LNCaP clone FGC (cell line): ENCODE measurements at places on chromosomes 1 and 21.
A peak's percentile ranks its signal among the peaks of the same experiment; 100 is the strongest.

DNA sequence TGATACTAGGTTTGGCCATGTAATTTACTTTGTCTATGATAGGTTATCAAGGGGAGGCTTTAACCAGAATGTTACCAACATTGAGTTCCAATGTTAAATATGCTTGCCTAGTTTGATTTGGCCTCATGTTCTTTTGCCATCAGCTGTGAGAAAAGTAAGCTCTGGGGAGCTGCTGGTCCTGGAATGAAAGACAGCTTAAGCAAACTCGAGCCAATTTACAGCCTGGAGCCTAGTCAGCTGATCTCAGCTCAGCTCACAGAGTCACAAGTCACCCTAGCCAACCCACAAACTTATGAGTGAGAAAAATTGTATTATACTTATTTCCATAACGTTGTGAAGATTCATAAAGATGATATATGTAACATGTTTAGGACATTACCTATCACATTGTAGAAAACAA is 426.7 kb downstream of the RWDD3 start:
- no peak for DNase-seq

DNA sequence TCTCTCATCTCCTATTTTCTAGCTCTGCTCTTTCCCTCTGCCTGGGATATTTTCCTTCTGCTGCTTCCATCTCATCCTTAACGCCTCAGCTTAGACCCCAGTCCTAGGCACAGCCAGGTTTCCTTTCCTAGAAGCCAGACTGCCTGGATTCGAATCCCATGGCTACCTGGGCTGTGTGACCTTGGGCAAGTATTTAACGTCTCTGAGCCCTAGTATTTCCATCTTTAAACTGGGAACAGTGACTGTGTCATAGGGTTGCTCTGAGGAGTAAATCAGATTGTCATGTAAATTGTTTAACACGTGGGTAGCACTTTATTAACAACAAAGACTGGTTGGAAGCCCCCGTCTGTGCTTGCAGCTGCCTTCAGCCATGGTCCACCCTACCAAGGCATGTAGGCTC is 18.4 kb downstream of the DHRS3 start:
- no peak for DNase-seq

DNA sequence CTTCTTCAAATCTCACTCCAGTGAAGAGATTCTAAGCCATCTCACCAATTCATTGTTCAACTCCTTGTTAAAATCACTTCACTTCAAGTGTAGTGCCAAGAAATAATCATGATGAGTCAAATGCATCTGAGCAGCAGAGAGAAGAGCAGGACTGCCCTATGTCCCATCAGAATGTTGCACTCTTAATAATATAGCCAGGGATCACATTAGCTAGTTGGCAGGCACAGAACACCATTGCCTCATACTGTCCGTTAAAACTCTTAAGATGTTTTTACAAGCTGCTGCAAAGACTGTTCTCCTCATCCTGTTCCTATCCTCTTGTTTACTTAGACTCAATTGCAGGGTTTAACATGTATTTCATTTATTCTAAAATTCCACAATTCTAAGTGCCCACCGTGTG is 432.9 kb downstream of the PLPP3 start:
- DNase-seq, result peak; percentile 22

DNA sequence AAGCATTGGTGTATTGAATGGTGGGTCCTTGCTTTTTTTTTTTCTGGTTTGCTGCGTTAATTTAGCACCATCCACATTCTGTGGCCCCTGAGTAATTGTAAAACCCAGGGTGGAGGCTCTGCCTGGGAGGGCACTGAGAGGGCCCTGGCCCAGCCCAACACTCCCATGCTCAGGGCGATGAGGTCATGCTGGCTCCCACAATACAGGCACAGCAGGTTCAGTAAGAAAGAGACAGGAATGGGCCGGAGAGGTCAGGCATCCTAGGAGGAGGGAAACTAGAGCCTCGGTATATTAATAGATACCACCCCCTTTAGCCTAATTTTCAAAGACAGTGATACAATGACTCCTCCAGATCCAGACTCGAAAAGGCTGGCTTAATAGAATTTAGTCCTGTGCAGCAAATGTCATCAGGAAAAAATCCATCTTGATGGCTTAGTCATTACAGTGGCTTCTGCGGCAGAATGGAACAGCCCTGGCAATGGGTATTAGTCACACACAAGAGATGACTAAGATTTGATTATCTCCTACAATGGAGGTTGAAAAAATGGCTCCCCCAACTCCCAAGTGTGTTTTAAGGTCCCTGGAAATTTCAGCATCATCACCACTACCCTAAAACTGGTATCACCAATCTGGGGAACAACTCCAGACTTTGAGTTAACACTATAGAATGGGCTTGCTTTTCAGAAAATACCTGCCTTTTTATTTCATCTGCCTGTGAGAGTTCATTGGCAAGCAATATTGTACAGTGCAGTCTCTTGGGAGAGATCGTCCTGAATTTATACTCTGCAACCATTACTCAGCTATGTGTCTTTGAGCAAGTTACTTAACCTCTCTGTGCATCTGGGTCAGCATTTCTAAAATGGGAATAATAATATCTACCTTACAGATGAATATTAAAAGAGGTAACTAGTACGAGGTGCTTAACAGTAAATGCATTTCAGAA is 43.9 kb upstream of the LYST start:
- no peak for DNase-seq

- no peak for DNase-seq
These were observed 236.5 kb downstream of the TTLL7 start for GRCh38 chr1:83762416-83762815.

GRCh38 chr1:89274411-89274857 is 1.8 kb upstream of the GBP5 start:
- DNase-seq, result no peak

GRCh38 chr1:22755641-22756040 is 45.0 kb downstream of the EPHB2 start:
- no peak for DNase-seq

DNA sequence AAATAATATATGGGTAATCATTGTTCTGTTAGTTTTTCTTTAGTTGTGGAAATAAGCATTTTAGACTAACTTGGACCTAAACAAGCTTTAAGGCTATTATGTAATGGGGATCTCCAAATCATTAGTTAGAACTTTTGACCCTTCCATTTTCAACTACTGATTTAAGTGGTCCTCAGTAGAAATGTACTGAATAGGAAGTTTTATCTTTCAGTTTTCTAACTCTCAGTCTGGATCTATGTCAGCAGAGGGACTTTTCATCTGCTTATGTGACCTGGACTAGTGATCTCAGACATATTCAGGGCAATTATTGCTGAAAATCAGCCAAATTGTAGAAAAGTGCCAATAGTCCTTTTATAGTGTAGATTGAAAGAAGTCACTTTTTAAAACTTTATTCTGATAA is 56.0 kb downstream of the SASS6 start:
- no peak for DNase-seq

GRCh38 chr1:184914149-184914548 is 60.2 kb downstream of the NIBAN1 start:
- DNase-seq, result no peak

DNA sequence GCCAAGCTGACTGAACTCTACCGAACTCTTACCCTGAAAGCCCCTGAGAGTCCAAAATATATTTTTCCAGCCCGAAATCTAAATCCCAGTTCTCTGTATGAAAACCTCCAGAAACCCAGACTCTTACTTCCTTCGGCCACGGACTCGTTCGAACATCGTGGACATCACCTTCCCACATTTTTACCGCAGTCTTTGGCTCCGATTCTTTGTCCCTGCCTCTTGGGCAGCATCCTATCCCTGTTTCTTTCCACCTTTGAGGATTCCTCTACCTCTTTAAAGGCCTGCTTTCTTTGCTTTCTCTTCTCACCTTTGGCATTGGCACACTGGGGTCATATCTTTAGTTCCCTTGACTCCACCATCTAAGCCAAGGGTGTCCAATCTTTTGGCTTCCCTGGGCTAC is 932 bp upstream of the USP24 start:
- DNase-seq, result no peak

DNA sequence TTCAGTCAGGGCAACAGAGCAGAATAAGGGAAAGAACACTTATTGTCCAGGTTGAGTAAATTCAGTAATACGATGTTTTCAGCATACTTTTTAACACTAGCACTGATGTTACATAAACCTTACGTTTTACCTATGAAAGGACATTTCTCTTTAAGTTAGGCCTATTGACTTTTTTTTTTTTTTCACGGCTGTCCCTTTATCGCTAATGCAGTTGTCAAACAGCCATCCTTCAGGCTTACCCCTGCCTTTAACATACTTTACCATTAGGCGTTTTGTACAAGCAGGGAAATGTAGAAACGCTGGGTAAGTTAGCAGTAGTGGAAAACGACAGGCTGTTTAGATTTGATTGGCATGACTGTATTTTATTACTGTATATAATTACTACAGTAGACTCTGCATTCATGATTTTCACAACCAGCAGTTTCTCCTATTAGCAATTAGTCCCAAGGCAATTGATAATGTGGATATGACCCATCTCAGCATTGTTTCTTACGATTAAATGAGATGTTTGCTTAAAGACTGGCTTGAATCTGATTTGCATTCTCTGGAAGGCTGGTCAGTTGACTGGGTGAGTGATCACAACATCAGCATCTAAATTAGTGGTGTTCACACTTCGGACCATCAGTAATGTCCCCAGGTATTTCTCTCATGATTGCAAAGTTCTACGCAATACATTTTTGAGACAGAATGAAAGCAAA is 109.9 kb upstream of the LBR start:
- DNase-seq, result no peak

DNA sequence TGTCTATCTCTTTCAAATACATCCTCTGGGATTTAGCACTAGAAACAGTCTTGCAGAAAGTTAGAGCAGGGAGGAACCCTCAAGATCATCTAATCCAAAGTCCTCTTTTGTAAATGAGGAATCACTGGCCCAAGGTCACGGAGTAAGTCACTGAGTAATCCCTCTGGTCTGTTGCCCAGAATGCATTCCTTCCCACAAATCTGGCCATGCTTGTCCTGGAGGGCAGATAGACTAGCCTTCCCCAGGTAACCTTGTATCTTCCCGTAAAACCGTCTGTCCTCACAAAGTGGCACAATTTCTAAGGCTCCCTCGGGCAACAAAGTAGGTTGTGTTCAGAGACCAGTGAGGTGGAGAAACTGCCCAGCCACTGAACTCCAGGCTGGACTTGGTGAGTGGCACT is 46.2 kb downstream of the DDR2 start:
- peak; percentile 56 for DNase-seq

DNA sequence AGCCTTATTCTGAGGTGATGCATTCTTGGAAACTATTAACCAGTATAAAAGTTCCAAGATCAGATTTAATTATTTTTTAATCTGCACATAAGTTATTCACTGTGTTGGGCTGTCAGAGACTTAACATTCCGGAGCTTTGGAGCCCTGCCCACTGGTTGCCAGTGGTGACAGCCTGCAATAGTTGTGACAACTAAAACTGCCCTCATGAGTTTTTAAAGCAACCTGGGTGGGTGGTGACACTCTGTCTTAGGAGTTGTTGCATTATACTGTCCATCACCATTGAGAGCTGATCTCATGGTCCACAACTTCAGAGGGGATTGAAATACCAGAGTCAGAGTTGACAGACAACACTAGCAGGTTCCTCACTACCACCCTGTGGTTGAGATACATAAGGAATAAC is 653.9 kb upstream of the USP24 start:
- no peak for DNase-seq

DNA sequence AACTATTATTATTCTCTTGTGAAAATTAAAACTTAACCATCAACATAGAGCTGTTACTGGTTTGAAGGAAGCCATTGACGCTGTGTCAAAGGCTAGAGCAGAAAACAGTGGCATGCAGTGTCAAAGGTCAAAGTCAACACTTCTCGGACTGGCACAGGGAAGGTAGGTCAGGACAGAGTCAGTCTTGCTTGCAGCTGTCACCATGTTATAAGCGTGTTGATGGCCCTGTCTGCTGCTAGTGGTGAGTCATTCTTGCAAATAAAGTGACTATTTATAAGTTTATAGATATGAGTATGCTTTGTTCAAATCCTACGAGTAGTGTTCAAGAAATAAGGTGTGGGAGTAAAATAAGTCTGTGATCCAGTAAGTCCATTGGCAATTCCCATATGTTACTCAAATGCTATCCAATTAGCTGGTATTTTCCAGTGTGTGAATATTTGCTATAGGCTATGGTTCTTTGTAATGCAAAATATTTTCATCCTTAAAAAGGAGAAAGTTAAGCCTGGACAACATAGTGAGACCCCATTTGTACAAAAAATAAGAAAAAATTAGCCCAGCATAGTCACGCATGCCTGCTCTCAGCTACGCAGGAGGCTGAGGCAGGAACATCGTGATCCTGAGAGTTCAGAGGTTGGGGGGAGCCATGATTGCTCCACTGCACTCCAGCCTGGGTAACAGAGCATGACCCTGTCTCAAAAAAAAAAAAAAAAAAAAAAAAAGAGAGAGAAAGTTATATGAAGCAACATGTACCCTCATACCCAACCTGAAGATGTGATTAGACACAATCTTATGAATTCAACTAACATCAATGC is 26.3 kb upstream of the TINAGL1 start:
- no peak for DNase-seq

GRCh38 chr1:38073534-38074301 is 27.1 kb upstream of the POU3F1 start:
- DNase-seq, result no peak

- no peak for DNase-seq
These were observed 4.3 kb downstream of the ERRFI1 start for GRCh38 chr1:8021676-8022266.

GRCh38 chr1:110443451-110443850 is 7.5 kb upstream of the PROK1 start:
- DNase-seq, result no peak

DNA sequence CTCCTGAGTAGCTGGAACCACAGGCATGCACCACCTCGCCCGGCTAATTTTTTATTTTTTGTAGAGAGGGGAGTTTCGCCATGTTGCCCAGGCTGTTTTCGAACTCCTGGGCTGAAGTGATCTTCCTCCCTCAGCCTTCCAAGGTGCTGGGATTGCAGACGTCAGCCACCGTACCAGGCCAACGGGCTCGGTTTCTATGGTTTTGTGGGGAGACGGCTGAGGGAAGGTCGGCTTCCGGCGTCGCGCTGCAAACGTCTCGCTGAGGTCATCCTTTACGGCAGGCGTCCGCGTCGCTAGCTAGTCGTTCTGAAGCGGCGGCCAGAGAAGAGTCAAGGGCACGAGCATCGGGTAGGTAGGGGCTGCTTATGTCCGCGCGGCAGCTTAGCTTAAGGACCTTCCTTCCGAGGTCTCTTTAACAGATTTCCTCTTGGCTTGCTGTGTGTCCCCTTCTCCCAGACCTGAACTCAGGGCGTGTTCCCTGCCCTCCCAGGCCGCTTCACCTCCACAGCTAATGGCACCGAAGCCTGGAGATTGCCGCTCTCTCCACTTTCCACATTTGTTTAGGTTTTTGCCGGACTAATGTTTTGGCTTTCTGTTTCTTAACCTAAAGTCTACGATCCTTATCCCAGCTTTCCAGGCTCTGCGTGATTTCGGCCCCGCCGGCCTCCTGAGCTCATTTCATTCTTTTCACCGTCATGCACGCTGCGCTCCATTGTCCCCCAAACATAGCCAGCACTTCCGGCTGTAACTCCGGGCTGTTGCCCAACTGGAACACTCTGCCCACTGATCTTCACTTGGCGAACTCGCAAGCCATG is at the start of gene NDUFS5:
Gene NDUFS5, plus strand, starts transcription at position 300 of the 815 bp plus-strand sequence. CDS start 2,375 bp downstream, outside the sequence.
- peak; percentile 89 for DNase-seq

DNA sequence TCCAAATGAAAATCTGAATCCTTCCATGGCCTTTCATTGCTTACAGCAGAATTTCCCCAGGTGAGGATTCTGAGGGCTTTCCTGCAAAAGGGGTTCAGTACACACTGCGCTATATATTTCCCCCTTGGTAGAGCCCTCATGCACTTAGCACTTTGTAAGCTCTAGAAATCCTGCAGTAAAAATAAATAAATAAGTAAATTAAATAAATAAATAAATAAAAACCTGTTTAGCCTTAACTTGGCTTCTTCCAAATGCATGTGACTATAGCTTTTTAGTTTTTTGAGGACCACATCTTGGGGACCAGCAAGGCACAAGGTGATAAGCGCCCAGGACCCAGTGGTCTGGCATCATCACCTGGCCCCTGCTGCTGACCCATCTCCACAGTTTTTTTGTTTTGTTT is 3.2 kb upstream of the BMP8B start:
- no peak for DNase-seq
